Psoas muscle (tissue), 8 donors: ENCODE measurements at places on chromosomes 3 and 15. TPM values are rescaled to one million over a fixed set of nuclear protein-coding genes. Genes with fewer than 3 reads are reported as not detected.

Gene IL5RA
- not detected for polyA plus RNA-seq

Gene TPRG1
- polyA plus RNA-seq = 0.78 TPM

Gene RYR3
- 2.5 TPM for polyA plus RNA-seq

Gene CPN2
- not detected for polyA plus RNA-seq

Gene C3orf22
- polyA plus RNA-seq = not detected

Gene PPP1R14D
- not detected for polyA plus RNA-seq

Gene GNAT1
- not detected for polyA plus RNA-seq

- H3K36me3 ChIP-seq = no peaks in the 10 kb centered on the region
- peak overlapping the region; percentile 38 for H3K4me3 ChIP-seq
- DNase-seq = peak; percentile 83
- H3K27ac ChIP-seq = peak overlapping the region; percentile 11
- H3K27me3 ChIP-seq = peaks cover 12% of the 10 kb centered on the region
Observed at GRCh38 chr3:169149349-169149890, 514.1 kb downstream of the MECOM start.

DNA sequence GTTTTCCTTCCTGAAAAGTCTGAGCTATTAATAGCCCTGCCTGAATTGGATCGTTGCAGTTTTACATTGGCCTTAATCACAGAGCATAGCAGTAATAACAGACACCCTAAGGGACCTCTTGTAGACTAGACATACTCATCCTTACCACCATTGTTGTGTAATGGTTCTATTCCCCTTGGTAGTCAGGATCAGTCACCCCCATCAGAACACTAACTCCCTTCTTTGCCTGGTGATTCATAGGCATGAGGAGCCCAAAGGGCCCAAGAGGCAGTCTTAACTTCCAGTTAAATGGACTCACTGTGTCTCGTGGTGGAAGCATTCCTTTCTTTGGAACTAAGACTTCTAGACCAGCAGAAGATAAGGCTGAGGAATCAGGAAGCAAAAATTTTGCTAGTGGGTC is 20.2 kb downstream of the CGGBP1 start:
- H3K4me3 ChIP-seq = no peak overlapping the region
- H3K27ac ChIP-seq = no peak overlapping the region
- DNase-seq = no peak
- H3K27me3 ChIP-seq = no peaks in the 10 kb centered on the region

DNA sequence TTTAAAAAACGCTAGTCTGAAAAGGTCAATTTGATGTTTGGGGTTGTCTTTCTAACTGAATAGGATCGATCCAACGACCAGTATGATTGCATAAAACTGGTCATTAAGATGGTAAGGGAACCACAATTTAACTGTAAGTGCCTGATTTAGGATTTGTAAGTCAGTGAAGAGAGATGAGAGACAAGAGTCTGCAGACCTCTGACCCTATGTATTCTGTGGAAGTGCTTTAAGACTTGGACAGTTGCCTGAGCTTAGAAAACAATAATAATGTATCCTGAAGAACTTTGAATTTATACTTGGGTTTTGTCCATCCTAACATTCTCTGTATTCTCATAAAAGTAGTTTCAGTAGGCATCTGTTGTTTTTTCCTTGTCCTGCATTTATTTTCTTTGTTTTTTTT is 221.4 kb upstream of the SUCLG2 start:
- no peaks in the 10 kb centered on the region for H3K4me1 ChIP-seq
- H3K36me3 ChIP-seq = no peaks in the 10 kb centered on the region
- H3K27me3 ChIP-seq = no peaks in the 10 kb centered on the region
- no peak overlapping the region for H3K4me3 ChIP-seq
- H3K27ac ChIP-seq = no peak overlapping the region

- no peaks in the 10 kb centered on the region for H3K27me3 ChIP-seq
- H3K4me1 ChIP-seq = peaks cover 40% of the 10 kb centered on the region
- DNase-seq = no peak
- no peak overlapping the region for H3K4me3 ChIP-seq
- H3K36me3 ChIP-seq = no peaks in the 10 kb centered on the region
Observed at GRCh38 chr3:23495507-23495906, 292.4 kb downstream of the UBE2E2 start.

DNA sequence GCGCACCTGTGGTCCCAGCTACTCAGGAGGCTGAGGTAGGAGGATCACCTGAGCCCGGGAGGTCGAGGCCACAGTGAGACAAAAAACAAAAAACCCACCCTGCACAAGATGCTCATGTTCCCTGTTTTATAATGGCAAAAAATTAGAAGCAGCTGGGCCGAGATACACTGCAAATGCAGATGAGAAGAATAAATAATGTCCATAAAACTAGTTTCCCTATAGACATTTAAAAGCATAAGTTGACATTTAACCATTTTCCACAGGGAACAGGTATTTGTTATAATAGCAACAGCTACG is 537 bp upstream of the SCAP start:
- H3K36me3 ChIP-seq = no peaks in the 10 kb centered on the region
- H3K27me3 ChIP-seq = no peaks in the 10 kb centered on the region
- peaks cover 22% of the 10 kb centered on the region for H3K4me1 ChIP-seq
- peak overlapping the region; percentile 97 for H3K4me3 ChIP-seq
- H3K27ac ChIP-seq = peak overlapping the region; percentile 90

GRCh38 chr3:188229177-188229576 is 75.2 kb downstream of the LPP start:
- peaks cover 52% of the 10 kb centered on the region for H3K4me1 ChIP-seq
- no peak overlapping the region for H3K4me3 ChIP-seq
- DNase-seq = no peak
- peak overlapping the region; percentile 85 for H3K27ac ChIP-seq
- H3K36me3 ChIP-seq = no peaks in the 10 kb centered on the region

DNA sequence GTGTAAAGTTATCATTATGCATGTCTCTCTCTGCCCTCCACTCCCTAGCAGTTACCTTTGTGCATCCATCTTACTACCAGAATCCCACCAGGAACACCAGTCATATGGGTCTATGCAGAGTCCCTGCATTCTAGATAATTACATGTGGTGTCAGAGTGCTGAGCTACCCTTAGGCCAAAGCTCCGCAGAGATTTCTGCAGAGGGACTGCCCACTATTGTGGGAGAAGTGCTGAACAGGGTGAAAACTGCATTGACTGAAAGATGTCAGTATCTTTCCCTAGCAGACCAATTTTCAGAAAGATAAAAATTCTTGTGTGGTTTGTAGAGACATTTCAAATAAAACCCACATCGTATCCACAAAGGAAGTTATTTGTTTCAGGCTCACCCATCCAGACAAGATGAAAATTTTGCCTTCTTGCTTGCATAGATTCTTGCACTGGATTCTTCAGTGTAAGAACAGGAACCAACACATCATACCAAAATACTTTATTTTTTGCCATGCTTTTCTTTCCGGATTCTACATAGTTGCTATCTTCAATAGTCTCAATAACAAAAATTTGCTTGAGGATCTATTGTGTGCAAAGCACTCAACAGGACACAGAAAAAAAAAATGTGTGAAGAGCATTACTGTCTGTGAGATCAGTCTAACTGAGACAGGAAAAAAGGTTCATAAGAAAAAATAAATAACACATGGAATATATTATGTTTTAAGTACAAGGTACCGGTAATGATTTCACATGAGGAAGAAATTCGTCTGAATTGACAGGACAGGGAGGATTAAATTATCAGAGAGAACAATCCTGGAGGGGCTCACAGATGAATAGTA is 32.0 kb upstream of the CCDC80 start:
- no peaks in the 10 kb centered on the region for H3K27me3 ChIP-seq
- no peaks in the 10 kb centered on the region for H3K36me3 ChIP-seq
- H3K4me1 ChIP-seq = no peaks in the 10 kb centered on the region
- no peak overlapping the region for H3K4me3 ChIP-seq
- DNase-seq = no peak
- no peak overlapping the region for H3K27ac ChIP-seq

GRCh38 chr3:150094150-150094933 is 123.6 kb upstream of the PFN2 start:
- peak overlapping the region; percentile 90 for H3K27ac ChIP-seq
- H3K36me3 ChIP-seq = peaks cover 2% of the 10 kb centered on the region
- peaks cover 55% of the 10 kb centered on the region for H3K4me1 ChIP-seq
- H3K27me3 ChIP-seq = no peaks in the 10 kb centered on the region

DNA sequence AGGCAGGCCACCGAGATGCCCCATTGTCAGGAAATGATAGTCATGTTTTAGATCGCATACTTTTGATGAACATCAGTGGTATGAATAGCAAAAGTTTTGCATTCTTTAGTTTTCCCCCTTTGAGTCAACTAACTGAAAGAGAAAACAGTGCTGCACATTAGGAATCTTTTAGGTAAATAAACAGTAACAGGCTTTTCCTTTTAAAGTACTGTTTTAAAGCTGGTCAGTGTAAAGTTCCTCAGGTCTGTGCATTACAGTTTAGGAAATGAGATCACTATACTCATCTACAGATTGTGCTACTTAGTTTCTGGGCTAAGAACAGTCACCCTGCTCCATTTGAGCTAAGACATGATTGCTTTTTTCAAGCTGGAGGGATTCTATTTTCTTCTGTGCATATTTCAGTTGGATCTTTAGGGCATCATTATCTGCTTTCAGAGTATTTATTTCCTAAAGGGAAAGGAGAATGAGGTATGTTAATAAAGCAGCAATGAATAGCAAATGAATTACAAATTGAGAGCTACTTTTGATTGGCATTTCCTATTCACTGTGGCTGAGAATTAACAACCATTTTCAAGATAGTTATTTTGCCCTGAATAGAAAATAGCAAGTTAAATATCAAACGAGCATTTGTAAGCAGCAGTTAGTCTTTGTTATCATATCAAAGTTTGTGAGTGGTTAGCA is 36.5 kb downstream of the FAM98B start:
- no peak overlapping the region for H3K4me3 ChIP-seq
- peaks cover 23% of the 10 kb centered on the region for H3K36me3 ChIP-seq
- no peaks in the 10 kb centered on the region for H3K4me1 ChIP-seq

- H3K27ac ChIP-seq = no peak overlapping the region
- no peak overlapping the region for H3K4me3 ChIP-seq
- H3K27me3 ChIP-seq = no peaks in the 10 kb centered on the region
- no peak for DNase-seq
- peaks cover 38% of the 10 kb centered on the region for H3K36me3 ChIP-seq
- no peaks in the 10 kb centered on the region for H3K4me1 ChIP-seq
Observed at GRCh38 chr3:124986192-124987143, 51.9 kb upstream of the MUC13 start.

DNA sequence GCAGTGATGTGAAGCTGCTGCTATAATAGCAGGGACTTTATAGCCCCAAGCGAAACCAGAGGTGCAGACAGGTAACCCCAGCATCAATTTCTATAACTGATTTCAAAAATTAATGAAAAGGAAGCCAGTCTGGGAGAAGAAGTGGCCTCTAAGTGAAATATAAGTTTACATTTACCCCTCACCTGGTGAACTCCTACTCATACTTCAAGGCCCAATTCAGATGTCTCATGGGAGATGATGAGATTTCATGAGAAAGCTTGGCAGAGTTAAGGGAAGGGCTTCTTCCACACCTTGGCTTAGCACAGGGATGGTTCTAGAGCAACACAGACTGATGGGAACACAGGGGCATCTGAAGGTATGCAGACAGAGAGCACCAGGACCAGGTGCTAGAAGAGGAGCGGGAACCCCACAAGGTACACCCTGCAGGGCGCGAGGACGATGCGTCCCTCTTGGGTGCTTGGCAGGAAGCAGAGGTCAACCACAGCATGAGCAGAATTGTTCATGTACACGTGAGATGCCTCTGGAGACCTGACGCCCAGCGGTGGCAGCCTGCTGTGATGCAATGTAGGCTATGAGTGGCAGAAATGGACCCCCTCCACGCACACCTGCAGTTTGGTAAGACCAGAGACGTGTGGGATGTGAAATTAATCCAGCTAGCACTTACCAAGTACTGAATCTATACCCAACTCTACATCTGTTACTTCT is 102.9 kb downstream of the SRGAP3 start:
- no peak overlapping the region for H3K27ac ChIP-seq
- H3K4me3 ChIP-seq = no peak overlapping the region
- peaks cover 16% of the 10 kb centered on the region for H3K4me1 ChIP-seq
- H3K36me3 ChIP-seq = no peaks in the 10 kb centered on the region
- no peak for DNase-seq

- no peaks in the 10 kb centered on the region for H3K27me3 ChIP-seq
- no peak for DNase-seq
- peaks cover 3% of the 10 kb centered on the region for H3K36me3 ChIP-seq
- H3K4me1 ChIP-seq = no peaks in the 10 kb centered on the region
- H3K27ac ChIP-seq = no peak overlapping the region
Observed at GRCh38 chr15:40974879-40975278, 21.6 kb downstream of the CHAC1 start.

DNA sequence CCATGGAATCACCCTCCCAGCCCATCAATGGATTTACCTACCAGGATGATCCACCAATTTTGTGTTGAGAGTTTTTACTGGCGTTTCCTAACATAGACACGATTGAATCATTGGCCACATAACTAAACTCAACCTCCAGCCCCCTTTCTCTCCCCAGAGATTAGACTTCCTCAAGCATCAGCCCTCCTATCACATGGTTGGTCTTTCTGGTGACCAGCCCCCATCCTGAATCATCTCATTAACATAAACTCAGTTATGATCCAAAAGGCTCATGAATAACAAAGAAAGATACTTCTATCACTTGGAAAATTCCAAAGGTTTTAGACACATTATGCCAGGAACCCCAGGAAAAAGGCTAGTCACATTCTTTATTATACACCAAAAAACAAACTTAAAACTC is 21.2 kb downstream of the PRKAR2A start:
- H3K4me3 ChIP-seq = no peak overlapping the region
- H3K4me1 ChIP-seq = peaks cover 11% of the 10 kb centered on the region
- no peaks in the 10 kb centered on the region for H3K27me3 ChIP-seq
- H3K27ac ChIP-seq = no peak overlapping the region
- no peak for DNase-seq

GRCh38 chr15:70222606-70223005 is 124.9 kb upstream of the TLE3 start:
- H3K4me3 ChIP-seq = no peak overlapping the region
- no peak for DNase-seq
- no peaks in the 10 kb centered on the region for H3K4me1 ChIP-seq

- H3K4me3 ChIP-seq = no peak overlapping the region
- no peak for DNase-seq
Observed at GRCh38 chr15:26125664-26126063, 262.5 kb upstream of the ATP10A start.

DNA sequence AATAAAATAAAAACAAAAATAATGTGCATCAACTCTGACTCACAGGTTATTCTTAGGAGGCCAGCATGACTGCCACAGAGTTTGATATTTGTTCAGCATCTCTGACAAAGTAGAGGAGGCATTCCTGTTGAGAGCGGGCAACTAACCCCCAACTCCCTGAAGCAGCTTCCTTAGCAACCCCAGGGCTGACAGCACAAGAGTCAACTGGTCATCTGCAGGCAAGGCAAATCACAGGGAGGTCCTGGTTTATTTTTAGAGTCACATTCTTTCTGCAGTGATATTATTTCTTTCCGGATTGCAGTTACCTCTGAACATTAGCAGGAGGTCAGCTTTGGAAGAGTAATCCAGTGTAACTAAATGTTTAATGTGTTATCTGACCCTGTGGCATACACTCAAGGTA is 273.0 kb downstream of the PLCL2 start:
- no peaks in the 10 kb centered on the region for H3K27me3 ChIP-seq
- H3K36me3 ChIP-seq = peaks cover 21% of the 10 kb centered on the region
- DNase-seq = peak; percentile 49
- peak overlapping the region; percentile 72 for H3K27ac ChIP-seq
